ELF-1 (cell line): ENCODE measurements at places on chromosomes 12 and 14.

GRCh38 chr12:19597167-19598026 is 158.1 kb downstream of the AEBP2 start:
- no peak for DNase-seq

DNA sequence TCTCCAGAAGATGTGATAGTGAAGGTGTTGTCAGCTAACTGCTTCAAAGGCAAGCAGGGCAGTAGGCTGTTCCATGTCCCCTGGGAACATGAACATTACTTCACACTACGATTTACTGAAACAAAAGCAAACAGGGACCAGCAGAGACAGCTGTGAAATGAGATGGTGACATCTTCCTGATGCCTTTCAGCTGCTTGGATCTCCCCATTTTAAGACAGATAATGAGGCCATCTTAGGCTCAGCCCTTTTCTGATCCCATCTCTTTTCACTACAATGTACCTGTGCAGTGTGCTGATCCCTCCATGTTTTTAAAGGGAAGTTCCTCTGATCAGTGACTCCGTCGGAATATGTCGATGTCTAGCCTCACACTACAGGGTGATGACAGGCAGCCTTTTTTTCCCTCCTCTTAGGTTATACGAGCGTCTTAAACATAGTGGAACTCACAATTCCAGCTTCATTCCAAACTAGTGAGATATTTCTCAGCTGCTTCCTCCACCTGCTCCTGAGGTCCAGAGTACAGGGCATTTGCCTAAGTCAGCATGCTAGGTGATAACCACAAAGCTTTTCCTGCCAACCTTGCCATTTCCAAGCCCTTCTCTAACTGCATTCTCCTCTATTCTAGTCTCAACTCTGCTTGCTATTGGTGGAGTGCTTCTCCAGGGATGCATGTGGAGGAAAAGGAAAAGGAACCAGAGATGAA is 87.6 kb upstream of the EGLN3 start:
- no peak for DNase-seq

DNA sequence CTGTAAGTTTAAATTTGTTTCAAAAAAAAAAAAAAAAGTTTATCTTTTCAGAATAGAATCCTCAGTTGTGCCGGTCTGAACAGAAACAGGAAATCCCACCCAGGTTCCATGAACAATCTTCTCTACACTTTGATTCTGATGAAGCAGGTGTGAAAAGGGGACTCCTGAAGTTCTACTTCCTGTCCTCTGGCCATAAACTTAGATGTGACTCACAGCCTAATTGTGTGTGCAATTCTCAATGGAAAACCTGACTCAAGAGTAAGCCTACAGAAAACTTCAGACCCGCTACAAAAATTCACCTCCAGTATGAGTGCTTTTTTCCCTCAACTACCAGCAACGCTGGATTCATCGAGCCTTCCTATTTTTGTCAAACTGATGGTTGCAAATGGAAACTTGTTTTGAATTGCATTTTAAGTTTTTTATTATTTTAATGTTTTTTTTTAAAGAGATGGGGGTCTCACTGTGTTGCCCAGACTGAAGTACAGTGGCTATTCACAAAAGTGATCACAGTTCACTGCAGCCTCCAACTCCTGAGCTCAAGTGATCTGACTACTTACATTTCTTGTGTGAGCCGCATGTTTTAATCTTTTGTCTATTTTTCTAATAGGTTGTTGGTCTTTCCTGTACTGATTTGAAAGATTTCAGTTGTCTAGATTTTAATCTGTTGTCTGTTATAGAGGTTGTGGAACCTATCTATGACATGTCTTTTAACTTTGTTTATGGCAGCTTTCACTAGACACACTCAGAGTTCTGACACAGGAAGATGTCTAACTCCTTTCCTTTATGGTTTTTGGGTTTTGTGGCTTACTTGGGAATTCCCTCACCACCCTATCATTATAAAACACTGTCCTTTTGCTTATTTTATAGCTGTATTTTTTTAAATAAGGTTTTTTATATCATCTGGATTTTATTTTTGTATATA is 37.6 kb downstream of the ATG14 start:
- DNase-seq = no peak

GRCh38 chr12:57127101-57127725 is 1.1 kb upstream of the LRP1 start:
- DNase-seq = peak; percentile 87

- no peak for DNase-seq
Observed at GRCh38 chr12:72295744-72296143, 23.6 kb downstream of the TRHDE start.

DNA sequence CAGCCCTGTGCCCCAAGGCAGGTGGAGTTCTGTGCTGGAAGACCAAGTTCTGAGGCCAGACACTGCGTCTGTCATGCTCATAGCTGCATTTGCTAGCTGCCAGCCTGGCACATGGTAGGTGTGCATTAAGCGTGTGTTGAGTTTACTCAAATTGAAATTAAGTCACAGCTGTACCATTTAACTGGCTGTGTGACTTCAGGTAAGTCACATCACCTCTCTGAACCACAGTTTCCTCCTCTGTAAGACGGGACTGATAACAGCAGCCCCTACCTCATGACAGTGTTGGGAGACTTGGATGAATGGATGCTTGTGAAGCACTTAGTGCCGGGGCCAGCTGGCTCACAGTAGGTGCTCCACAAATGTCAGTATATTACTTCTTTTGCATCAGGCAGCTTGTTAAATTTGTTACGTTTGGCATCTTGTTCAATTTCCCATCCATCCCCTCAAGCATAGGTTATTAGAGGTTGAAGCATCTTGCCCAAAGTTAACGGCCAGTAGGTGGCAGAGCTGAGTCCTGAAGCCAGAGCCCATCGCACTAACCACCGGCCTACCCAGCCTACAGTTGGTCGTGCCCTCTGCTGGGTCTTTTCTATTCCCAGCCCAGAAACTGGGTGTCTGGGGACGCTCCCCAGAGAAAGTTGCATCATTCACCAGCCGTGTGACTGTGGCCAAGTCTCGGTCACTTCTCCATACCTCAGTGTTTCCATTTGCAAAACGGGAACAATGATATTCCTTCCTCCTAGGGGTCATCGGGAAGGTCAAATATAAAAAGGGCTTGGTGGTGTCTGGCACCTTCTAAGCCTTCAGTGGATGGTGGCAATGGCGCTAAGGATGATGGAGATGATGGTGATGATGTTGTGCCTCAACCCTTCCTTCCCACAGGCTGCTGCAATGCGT is 4.5 kb downstream of the DAO start:
- DNase-seq = peak; percentile 58

DNA sequence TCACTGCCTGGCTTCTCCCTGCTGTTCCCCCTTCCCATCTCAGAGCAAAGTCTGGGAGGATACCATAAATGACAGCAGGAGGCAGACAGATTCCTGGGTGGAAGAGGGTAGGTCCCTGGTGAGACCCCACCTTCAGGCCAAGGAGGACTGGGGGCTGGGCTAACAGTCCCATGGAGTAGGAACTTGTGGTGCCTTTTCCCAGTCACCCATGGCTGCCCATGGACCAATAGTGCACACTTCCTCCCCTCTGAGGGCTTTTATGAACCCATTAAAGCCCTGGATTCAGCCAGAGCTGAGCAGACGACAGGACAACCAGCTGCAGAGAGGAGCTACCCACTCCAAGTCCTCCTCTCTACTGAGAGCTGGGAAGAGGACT is 36.6 kb upstream of the OR5AU1 start:
- peak; percentile 4 for DNase-seq

GRCh38 chr12:127249428-127249827 is 1017.5 kb upstream of the TMEM132C start:
- DNase-seq = no peak

GRCh38 chr12:121628037-121628436 is 1.7 kb downstream of the ORAI1 start:
- DNase-seq = no peak

GRCh38 chr12:24947541-24948419 is 1.1 kb downstream of the BCAT1 start:
- no peak for DNase-seq

DNA sequence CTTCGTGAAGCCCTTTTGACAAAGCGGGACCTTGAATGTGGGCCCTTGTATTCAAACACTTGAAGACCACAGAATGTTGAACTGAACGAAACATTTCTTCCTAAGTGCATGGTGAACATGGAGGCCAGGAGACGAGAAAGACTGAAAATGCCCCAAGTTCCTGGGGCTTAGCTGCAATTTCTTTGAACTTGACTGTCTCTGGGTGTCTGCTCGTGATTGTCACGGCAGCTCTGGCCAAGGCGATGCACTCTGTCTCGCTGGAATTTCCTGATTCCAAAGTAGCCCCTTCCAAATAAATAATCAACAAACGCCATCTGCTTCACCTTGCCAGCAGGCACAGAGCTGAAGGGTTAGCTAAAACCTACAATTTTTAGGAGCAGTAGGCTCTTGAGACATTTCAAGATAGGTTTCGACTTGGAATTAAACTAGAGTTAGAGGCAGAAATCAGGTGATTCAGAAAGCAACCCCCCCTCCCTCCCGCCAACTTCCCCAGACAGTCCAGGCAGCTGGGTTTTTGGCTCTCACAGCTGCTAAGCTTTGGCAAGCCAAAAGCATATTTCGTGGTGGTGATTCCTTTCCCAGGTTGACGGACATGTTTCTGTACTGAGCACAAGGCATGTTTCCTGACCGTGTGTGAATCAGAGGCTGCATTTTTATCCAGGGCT is 13.5 kb upstream of the IRF2BPL start:
- DNase-seq = no peak

DNA sequence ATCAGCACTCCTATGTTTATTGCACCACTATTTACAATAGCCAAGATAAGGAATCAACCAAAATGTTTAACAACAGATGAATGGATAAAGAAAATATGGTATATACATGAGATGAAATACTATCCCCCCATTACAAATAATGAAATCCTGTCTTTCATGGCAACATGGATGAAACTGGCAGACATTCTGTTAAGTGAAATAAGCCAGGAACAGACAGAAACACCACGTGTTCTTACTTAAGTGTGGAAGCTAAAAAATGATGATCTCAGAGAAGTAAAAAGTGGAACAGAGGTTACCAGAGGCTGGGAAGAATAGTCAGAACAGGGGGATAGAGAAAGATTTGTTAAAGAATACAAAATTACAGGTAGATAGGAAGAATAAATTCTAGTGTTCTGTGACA is 113.7 kb upstream of the MDM1 start:
- no peak for DNase-seq
